ENCODE measurements at places on chromosomes 4 and X.
A peak's percentile ranks its signal among the peaks of the same experiment; 100 is the strongest.

DNA sequence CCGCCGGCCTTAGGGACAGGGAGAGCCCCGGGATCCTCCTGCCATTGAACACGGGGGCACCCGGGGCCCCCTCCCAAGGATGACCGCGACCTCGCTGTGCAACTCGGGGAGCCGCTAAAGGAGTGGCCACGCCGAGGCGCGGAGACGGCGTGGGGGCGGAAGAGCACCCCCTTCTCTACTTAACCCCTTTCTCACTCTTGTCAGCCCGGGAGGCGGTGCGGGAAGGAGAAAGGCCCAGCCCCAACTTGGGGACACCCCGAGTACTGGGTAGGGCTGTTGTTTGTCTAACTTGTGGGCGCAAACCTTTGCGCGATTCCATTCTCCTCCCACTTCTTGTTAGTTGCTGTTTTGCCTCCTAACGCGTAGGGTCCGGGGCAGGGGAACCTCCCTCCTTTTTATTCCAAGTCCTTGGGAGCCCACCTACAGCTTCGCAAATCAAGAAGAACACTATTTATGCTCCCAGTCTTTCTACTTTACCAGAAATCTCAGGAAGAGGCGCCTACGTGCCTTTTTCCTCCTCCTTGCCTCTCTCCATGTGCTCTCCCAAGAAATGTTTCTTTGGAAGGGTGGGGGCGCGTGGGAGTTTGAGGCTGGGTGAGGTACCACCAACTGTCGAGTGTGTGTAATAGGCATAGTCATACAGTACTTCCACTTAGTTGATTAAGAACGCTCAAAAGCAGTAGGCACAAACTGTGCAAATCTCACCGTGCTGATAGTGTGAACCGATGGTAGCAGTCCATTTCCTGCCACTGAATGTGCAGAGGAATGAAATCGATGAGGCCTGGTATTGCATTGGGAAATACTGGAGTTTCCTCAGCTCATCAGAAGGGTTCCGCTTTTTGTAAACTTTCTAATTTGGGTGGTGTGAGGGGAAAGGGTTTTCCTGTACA lies 813 bp downstream of the DIAPH2 start:
- DNase-seq = peak; percentile 21

- DNase-seq = no peak
Measured at GRCh38 chr4:150119492-150119891, 41.2 kb downstream of the DCLK2 start.

DNA sequence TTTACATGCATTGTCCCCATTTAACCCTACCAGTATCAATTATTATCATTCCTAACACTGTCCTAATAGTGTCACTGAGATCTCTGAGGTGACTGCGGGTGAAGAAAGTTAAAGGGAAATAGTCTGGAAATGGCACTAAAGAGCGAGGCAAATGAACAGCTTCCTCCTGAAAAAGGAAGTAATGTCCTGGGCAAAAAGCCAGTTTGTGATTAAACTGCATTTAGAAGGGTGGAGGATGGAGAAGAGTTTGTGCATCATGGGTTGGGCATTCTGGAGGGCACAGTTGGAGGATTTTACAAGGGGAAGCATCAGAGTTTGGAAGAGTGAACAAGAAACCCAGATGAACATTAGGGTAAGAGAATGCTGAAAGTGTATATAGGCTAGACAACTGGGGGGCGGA lies 60.5 kb upstream of the SLC25A4 start:
- DNase-seq = no peak

DNA sequence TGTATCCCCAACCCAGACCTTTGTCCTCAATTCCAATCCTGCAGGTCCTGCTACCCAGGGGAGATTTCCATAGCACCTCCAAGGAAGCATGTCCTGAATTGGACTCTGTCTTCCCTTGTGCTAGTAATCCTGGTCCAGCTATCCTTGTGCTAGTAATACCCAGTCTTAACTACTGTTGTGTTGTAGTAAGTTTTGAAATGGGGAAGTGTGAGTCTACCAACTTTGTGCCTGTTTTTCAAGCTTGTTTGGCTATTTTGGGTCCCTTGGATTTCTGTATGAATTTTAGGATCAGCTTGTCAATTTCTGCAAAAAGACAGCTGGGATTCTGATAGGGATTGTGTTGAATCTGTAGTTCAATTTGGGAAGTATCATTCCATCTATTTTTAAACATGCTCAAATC lies 51.4 kb downstream of the CD99L2 start:
- peak; percentile 58 for DNase-seq

DNA sequence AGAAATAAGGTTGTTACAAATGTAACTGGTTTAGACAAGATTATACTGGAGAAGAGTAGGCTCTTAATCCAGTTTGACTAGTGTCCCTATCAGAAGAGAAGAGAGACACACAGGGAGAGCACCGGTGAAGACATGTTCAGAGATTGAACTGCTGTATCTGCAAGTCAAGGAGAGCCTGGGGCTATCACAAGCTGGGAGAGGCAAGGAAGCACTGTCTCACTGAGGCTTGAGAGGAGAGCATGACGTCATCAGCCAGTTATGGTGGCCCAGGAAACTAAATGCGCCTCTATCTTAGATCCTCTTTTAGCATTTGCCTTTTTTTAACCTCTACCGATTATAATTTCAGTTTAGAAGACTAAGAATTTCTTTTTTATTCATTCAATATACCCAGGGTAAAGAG lies 583.4 kb downstream of the TRAM1L1 start:
- peak; percentile 67 for DNase-seq

DNA sequence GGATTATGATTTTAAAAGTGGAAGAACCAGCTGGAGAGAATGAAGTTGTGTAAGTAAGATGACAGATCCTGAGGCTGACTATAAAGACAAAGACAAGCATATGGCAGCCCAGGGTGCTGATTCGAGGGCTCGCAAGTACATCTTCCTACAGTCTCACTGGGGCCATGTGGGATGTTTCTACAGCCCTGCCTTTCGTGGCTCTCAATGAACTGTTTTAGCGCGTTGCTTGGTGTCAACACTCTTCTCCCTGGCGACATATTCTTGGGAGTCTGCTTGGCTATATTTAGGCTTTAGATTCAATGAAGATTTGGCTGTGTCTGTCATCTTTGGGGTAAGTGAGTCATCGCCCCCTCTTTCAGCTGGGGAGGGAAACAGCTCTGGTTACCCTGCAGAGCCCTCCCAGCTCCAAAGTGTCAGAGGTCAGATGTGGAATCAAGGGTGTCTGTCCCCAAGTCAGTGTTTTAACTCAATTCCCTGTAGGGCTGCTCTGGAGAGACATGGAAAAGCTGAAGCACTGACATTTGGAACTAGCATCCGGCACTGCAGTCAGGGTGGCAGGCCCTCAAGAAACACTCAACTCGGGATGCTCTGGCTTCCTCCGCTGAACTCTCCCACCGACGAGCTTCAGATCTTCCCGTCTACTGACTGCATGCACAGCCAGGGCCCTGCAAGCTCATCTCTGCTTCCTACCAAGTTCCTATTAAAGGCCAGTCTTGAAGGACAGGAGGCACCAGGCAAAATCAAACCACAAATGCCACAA lies 65.7 kb downstream of the GATB start:
- DNase-seq = no peak

DNA sequence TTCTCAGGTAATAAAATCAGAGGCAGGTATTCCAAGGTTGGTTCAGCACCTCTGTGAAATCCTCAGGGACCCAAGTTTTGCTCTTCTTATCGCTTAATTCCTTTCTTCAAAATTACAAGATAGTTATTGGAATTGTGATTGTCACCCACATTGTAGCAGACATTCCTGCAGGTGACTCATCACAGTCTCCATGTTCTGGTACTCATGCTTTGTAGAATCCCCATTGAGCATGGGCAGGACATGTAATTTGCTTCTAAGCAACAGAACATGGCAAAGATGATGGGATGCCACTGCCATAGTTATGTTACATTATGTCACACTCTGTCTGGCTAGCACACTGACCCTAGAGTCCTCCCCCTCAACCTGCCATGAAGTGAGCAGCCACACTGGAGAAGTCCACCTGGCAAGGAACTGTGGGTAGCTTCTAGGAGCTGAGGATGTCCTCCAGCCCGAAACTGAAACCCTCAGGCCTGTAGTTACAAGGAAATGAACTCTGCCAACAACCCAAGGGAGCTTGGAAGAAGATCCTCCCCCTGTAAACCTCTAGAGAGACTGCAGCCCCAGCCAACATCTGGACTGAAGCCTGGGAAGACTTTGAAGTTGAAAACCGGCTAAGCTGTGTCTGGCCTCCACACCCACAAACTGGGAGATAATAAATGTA lies 58.3 kb upstream of the GUCY1A1 start:
- DNase-seq = peak; percentile 19

GRCh38 chr4:128458816-128459215 lies 171.2 kb upstream of the PGRMC2 start:
- DNase-seq = no peak

- peak; percentile 74 for DNase-seq
Measured at GRCh38 chr4:20264688-20265087, 13.0 kb downstream of the SLIT2 start.

- no peak for DNase-seq
Measured at GRCh38 chrX:72123471-72124185, 8.1 kb downstream of the RTL5 start.

DNA sequence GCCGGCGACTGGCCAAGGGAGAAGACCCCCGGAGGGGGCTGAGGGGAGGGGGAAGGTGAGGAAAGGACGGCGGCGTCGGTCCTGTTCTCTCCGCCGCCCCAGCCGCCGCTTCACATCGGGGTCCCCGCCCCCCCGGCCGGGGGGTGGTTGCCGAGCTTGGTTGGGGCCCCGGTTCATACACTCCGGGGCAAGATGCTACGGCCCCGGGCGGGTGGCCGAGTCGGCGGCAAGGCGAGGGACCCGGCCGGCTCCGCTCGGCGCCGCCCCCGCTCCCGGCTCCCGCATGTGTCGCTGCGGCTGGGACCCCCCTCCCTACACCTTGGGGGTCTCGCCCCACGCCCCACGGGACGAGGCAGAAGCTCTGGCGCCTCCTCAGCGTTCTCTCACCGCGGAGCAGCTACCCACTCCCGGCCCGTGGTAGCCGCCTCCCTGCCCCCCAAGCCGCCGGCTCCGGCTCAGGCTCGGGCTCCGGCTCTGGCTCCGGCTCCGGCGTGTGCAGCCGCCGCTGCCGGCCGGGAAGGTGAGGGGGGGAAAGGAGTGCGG lies 461 bp downstream of the FBXW7 start:
- DNase-seq = no peak

- DNase-seq = no peak
Measured at GRCh38 chrX:28649541-28649940, 62.3 kb downstream of the IL1RAPL1 start.

DNA sequence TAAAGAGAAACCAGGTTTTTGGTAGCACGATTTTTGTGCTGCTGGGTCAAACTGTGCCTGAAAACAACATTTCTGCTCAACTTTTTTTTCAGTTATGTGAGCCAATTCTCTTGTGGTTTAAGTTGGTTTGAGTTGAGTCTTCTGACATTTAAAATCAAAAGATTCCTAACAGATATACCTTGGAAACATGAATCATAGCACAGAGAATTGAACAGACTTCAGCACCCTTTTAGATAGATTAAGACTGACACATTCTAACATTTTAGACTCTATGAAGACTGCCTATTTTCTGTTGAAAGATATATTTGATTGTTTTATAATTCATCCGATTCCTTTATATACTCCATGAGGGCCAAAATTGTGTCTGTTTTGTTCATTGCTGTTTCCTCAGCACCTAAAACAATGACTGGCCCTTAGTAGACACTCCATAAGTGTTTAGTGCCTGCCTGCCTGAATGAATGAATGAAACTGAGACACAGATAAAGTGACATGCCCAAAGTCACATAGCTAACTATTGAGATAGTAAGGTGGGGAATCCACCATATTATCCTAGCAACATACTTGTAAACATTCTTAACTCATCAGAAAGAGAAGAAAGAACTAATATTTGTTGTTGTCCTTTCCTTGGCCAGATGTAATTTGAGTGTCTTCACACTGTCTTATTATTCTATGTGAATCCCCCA lies 624.0 kb downstream of the MID1IP1 start:
- DNase-seq = no peak

DNA sequence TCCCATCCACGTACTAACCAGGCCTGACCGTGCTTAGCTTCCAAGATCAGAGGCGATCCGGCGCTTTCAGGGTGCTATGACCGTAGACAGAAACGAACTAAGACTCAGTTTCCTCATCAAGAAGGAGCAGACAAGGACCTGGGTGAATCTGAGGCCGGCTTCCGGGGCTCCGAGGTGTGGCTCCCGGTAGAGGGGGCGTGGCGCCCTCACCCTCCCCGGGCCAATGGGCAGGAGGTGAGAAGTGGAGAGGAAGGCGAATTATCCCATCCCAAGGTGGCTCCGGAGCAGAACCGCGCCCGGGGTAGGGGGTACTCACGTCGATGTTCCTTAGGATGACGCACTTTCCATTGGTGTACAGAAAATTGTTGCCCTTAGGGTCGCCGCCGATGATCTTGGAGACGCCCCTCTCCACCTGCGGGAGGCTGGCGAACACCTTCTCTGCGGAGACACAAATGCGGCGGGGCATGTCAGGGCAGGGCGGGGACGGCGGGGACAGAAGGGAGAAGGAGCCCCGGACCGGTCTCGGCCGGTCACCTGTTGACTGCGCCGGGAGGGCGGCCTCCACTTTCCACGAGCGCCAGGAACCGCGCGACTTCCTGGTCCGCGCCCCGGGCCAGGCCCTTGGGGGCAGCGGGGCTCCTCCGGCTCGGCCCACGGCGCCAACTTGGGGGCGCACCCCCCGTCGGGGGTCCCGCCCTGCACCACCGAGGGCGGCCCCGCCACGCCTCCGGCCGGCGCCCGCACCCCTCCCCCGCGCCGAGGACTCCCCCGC lies 616 bp downstream of the WDR1 start:
- peak; percentile 28 for DNase-seq

- peak; percentile 20 for DNase-seq
Measured at GRCh38 chr4:122876456-122876855, 45.9 kb downstream of the NUDT6 start.

DNA sequence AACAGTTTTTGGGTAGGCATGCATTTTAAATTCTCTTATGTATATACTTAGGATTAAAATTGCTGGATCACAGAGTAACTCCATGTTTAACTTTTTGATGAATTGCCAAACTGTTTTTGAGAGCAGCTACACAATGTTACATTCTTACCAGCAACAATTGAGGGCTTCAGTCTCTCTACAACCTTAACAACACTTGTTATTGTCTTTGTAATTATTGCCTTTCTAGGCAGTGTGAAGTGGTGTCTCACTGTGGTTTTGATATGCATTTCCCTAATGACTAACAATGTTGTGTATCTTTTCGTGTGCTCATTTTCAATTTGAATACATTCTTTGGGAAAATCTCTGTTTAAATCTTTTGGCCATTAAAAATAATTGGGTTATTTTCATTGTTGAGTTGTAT lies 17.3 kb upstream of the F11 start:
- DNase-seq = no peak

DNA sequence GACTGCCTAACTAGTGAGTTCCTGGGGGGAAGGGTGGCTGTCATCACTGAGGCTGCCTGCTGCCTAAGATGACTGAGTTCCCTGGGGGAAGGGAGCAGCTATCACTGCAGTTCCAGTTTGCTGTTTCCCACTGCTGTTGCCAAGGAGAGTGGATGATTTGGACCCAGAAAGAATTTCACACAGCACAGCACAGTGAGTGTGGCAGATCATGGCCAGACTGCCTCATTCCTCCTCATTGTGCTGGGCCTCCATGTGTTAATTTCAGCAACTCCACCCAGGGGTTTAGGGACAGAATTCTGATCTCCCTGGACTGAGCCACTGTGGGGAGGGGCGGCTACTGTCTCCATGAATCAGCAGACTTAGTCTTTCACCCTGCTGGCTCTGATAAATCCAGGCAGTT lies 125.0 kb downstream of the TEX13C start:
- no peak for DNase-seq

Data from trophoblast cell (in vitro differentiated cells and primary cell).